ENCODE measurements at places on chromosomes 2 and 18.
A peak's percentile ranks its signal among the peaks of the same experiment; 100 is the strongest.

DNA sequence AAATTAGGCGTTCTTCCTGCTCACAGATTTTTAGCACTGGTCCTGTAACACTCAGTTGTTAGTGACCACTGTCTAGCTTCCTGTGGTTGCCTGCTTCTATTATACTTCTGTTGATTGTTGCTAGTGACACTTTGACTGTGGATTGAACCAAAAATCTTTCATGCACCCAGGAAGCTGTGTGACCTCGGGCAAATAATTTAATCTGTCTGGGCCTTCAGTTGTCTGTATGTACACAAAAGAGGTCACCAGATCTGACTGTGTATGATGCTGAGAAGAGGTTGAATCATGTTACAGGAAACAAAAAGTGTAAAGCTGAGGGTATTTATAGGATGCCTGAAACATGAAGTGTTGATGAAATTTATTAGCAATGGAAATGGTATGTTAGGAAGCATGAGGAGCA, 12.7 kb downstream of the ICOS start:
- DNase-seq, result no peak

DNA sequence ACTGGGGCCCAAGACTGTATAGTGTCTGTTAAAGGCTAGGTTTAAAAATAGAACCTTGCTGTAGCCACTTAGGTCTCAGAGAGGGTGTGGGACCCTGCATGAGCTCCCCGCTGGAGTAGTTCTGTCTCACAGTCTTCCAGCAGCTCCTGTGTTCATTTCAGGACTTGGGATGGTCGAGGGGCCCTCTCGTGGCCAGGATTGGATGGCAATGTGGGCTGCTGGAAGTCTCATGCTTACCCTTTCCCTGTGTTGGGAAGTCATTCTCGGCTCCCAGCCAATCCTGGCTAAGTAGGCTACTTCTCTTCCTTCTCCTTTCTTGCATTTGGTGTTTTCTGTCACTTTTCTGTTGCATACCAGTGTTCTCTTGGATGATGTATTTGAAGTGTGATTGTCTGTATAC, 284.0 kb upstream of the GCFC2 start:
- no peak for DNase-seq

GRCh38 chr2:65425276-65425675, 7.1 kb downstream of the SPRED2 start:
- DNase-seq, result no peak

- no peak for DNase-seq
Observed at GRCh38 chr2:64063454-64063853, 44.2 kb upstream of the VPS54 start.

GRCh38 chr2:135052997-135053474, 944 bp downstream of the RAB3GAP1 start:
- no peak for DNase-seq

DNA sequence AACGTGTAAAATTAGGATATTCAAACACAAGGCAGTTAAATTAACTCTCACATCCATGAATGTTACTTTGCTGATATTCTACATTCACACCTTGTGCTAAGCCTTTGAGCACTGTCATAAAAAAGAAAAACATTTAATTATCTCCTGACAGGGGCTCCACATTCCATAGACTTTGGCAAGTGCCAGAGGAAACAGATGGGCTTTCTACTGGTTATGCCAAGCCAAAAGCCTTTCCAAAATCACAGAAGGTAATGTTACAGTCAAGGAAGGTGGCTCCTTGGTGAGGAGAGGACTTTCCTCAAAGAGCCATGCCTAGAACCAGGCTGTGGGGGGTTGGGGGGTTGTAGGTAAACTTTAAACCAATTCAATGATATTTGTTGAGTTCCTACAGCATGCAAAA, 12.4 kb downstream of the MYO5B start:
- no peak for DNase-seq

DNA sequence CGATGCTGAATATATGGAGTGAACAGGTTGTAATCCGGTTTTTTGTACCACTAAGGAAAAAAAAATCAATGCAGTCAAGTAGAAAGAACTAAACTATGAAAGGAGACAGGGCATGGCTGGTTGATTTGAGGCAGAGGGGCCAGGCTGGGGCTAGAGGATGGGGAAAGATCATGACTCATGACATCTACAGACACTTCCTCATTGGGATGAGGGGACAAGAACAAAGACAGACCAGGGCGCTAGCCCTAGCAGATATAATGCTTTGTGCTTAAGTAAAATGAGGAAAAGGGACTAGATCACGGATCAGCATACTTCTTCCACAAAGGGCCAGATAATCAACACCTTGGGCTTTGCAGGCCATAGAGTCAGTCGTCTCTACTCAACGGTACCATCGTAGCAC, 55.8 kb downstream of the ST6GAL2 start:
- no peak for DNase-seq

DNA sequence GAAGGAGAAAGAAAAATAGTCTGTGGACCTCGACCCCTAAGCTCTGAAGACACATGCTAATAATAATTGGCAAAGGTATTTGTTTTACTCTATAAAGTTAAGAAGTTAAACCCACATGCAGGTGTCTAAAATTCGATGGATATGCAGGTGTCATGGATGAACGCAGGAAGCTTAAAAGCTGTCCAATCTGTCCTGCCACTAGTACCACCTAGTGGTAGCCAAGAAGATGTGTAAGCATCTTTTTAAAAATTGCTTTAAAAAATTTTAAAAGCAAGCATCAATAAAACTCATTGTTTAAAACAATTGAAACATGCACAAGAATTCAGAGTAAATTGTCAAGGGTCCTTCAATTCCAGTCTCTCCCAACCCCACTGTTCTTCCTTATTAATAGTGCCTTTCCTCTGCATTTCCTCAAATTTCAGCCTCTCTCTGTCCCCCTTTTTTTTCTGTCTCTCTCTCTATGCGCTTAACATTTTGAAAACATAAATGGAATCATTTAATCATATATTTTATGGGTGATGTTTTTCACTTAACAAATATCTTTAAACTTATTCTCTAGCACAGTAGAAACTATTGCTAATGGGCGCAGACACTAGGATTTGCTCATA, 30.6 kb upstream of the PPP3R1 start:
- peak; percentile 52 for DNase-seq

DNA sequence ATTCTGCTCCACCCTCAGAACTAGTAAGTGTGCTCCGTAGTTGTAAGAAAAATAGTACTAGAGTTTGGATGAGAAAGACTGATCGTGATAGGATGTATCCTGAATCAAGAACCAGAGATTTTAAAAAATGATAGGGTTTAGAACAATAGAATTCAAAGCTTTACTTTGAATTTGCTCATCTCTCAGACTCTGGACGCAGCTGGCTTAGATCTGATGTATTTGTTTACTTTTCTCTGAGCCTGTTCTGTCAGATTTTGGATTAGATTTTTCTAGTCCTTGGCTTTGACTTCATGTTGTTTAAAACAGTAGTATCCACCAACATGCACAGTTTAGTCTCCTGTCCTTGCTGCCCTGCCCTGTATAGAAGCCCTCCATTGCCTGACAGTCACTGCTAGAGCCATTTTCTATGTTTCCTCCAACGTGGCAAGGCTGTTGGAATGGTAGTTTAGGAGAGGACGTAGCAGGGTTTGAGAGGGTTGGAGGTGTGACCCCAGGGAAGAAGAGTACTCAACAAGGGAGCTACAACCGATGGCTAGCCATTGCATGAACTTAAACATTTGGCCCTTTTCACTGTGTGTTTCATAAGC, 92.4 kb downstream of the MYO3B start:
- no peak for DNase-seq

DNA sequence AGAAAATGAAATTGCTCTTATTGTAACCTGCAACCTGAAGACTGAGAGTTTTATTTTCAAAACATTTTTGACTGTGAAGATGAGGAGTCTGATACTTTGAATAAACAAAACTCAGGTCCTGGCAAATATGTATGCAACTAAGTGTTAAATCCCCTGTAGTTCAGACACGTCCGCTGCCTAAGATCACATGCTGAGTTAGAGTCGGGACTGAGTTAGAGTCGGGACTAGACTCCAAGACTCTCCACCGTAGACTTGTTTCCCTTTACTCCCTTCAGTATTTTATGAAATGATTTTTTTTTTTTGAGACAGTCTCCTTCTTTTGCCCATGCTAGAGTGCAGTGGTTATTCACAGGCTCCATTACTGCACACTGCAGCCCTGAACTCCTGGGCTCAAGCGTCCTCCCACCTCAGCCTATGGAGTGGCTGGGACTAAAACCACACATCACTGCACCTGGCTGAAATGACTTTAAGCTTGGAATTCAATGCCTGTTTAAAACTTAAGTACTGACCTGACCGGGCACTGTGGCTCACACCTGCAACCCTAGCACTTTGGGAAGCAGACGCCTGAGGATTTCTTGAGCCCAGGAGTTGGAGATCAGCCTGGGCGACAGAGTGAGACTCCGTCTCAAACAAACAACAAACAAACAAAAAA, 28.0 kb upstream of the PMAIP1 start:
- no peak for DNase-seq

- DNase-seq, result no peak
Observed at GRCh38 chr2:26072925-26073768, 39.3 kb downstream of the RAB10 start.

GRCh38 chr18:43382641-43383403, 105.5 kb upstream of the SYT4 start:
- no peak for DNase-seq

- no peak for DNase-seq
Observed at GRCh38 chr18:42156281-42156680, 201.2 kb downstream of the PIK3C3 start.

GRCh38 chr18:36034299-36034895, 33.0 kb downstream of the RPRD1A start:
- no peak for DNase-seq

GRCh38 chr2:216696751-216697560, 1.6 kb upstream of the IGFBP5 start:
- no peak for DNase-seq

Measured in NCI-H460 (cell line).